CD4-positive, alpha-beta memory T cell (primary cell): ENCODE measurements at places on chromosomes 13 and 19.

DNA sequence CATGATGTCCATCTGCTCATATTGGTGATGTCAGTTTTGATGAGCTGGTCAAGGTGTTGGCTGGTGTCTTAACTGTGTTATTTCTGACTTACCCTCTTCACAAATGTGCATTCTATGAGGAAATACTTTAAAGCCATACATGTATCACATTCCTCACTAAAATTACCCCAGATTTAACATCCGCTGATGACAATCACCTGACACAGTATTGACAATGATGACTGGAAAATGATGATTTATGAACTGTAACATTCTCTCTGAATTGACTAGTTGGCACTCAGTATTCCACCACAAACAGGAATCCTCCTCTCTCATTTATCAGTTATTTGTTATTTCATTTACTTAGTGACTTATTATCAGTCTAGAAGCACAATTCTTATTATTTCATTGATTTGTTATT, 117.3 kb downstream of the ITGBL1 start:
- DNase-seq: no peak

DNA sequence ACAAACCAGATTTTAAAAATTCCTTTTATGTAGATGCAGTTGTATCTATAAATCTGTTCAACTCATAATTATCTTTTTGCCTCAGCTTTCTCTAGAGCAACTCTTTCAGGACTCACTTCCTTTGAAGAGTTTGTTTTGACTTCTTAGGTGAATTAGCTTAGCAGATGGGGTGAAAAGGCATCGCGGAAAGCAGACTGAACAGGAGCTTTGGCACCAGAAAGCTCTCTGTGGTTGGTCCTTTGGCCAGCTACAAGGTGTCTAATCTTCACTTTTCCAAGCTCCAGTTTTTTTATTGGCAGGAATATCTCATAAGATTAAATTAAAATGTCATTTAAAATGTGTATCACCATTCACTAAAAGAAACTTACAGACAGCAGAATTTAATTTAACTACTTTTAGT, 60.6 kb upstream of the KLF12 start:
- no peak for DNase-seq

GRCh38 chr13:65149687-65150086, 2080.4 kb downstream of the PCDH9 start:
- no peak for DNase-seq

GRCh38 chr19:19342086-19343015, 21.7 kb downstream of the MAU2 start:
- no peak for DNase-seq

DNA sequence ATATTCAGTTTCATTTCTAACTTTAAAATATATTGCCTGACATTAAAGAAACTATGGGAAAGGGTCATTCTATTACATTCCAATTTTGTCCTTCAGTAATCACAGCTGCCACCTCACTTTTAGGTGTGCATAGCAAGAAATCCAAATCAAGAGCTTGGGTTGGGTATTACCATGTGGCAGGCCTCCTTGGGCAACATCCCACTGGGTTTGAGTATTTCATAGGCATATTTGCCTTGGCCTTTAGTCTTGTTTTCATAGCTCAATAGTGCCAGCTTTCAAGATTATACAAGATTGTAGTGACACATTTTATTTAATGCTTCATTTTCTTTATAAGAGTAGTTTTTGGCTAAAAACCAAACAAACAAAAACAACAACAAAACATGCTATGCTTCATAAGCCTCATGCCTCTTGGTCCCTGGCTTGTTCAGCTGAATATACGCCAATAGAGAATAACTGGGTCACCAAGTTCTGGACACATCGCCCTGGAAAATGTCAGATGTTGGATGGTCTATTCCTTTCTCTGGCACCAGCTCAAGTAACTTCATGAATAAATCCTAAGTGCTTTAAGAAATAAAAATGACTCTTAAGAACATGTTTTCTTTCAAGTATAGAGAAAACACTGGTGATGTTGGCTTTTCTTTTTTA, 167.4 kb upstream of the STARD13 start:
- DNase-seq: no peak

GRCh38 chr19:57389194-57389729, 392 bp upstream of the ZNF548 start:
- DNase-seq: no peak

GRCh38 chr13:66329988-66330451, 900.1 kb downstream of the PCDH9 start:
- DNase-seq: no peak

GRCh38 chr19:18176367-18177310, 3.0 kb downstream of the IFI30 start:
- no peak for DNase-seq

DNA sequence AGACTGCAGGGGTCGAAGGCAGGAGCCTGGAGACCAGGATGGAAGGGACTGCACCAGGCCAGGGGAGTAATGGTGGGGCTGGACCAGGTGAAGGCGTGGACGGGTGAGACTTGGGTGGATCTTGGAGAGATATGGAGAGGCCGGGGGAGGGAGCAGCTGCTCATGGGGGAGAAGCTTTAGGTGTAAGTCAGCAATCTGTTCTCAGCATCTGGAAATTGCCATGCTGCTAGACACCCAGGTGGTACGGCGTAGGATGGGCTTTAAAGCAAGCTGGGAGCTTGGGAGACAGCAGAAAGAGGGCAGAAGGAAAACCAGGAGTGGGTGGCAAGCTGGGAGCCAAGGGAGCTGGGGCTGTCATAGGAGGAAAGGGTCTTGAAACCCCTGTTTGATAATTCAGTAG, 3.0 kb downstream of the CERS4 start:
- DNase-seq: no peak

DNA sequence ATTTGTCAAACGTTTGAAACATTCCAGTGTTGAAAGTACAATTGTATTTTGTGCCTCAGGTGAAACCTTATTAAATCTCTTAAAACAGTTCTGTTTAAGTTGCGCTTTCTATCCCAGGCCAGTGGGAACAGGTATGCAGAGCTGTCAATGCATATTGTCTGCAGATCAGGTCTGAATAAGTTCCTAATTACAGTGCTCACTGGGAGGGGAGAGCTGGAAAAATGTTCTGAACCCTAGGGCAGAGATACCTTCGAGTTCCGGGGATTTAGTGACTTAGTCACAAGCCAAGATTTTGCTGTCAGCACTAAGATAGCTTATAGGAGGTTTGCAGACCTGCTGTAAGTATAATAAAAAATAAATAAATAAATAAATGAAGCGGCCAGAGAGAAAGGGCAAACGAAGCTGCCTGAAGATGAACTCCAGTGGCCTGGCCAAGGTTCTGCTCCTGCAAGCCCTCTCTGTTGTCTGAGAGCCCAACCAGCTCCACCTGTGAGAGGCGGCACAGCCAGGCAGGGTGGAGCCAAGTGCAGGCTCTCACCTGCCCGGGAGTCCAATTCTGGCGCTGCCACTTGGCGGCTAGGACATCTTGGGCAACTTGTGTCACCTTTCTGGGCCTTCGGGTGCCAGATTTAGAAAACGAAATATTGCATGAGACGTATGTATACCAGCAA, 97.9 kb upstream of the SLC7A1 start:
- DNase-seq: no peak

DNA sequence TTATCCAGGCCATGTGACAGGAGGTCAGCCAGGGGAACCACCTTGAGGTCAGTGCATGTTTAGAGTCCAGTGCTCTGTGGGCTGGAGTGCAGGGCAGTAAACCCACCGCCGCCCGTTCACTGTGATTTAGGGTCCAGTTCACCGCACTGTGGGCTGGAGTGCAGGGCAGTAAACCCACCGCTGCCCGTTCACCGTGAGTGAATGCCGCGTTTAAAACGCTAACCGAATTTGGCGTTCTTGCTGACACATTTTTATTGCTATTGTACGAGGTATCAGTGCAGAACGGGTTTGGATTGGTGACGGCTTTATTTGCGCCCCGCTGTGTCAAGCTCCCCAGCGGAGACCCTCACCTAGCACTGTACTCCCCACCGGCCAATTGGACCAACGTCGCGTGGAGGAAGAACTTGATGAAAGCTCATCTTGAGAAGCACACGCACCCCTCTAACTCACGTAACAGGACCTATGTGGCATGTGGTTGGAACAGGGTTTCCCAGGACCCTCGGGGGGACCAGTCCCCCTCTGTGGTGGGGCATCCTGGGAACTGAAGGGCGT, 27.9 kb downstream of the C13orf46 start:
- no peak for DNase-seq

- no peak for DNase-seq
Observed at GRCh38 chr19:7982103-7982502, 23.3 kb downstream of the ELAVL1 start.
